ENCODE measurements at places on chromosomes 1 and 21.
A peak's percentile ranks its signal among the peaks of the same experiment; 100 is the strongest.

DNA sequence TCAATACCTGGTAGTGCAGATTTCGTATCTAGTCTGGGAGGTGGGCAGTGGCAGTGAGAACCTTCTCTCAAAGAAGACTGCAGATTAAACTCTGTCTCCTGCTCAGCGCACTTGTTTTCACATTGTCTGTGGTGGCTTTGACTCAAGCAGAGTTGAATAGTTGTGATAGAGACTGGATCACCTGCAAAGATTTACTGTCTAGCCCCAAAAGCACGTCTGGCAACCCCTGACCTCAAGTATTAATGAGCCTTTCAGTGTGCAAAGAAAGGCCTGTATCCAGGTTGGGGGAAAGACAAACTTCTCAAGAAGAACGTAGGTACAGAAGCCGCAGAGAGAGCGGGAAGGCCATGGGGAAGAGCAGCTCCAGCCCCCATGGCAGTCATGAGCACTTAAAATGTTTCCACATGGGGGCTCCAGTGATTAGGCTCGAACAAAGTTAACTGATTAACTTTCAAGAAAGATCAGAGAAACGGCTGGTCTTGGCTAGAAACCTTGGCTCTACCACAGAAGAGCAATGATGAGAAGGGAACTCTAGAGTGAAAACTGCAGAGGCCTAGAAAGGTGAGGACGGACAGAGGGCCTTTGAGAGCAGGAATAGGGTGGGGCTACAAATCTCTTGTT, 15.2 kb downstream of the HENMT1 start:
- no peak overlapping the region for H3K4me3 ChIP-seq
- H3K27ac ChIP-seq = no peak overlapping the region
- peaks cover 5% of the 10 kb centered on the region for H3K4me1 ChIP-seq
- peaks cover 4% of the 10 kb centered on the region for H3K36me3 ChIP-seq

DNA sequence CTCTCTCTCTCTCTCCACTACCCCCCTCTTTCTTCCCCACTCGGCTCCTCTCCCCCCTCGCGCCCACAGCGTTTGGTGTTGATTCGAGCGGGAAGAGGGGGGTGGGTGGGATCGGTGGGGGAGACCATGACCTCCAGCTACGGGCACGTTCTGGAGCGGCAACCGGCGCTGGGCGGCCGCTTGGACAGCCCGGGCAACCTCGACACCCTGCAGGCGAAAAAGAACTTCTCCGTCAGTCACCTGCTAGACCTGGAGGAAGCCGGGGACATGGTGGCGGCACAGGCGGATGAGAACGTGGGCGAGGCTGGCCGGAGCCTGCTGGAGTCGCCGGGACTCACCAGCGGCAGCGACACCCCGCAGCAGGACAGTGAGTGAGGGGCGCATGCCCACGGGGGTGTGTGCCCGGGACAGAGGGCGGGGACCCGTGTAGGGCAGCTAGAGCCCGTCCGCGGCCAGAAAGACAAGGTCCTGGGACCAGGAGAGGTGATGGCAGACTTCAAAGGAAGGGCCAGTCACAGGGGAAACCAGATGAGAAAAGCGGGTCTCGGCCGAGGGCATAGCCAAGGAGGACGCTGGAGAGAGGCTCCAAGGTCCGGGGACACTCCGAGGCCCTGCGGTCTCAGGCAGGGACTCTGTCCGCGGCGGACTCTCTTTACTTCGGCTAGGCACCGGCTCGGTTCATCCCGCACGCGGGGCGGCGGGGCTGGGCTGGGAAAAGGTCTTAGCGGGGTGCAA, at the start of gene PRRX1:
Gene PRRX1 (plus strand): TSS at position 39 of the 735 bp plus-strand sequence. CDS start 88 bp downstream, at position 127.
- H3K27ac ChIP-seq = peak within 1 kb of the TSS; percentile 50
- no peak for DNase-seq
- H3K27me3 ChIP-seq = peaks cover 99% of the 10 kb centered on the region
- peaks cover 4% of the 10 kb centered on the region for H3K36me3 ChIP-seq
- H3K4me3 ChIP-seq = peak within 1 kb of the TSS; percentile 74

GRCh38 chr1:21264898-21265297, 25.4 kb downstream of the ECE1 start:
- H3K27ac ChIP-seq = peak overlapping the region; percentile 19

DNA sequence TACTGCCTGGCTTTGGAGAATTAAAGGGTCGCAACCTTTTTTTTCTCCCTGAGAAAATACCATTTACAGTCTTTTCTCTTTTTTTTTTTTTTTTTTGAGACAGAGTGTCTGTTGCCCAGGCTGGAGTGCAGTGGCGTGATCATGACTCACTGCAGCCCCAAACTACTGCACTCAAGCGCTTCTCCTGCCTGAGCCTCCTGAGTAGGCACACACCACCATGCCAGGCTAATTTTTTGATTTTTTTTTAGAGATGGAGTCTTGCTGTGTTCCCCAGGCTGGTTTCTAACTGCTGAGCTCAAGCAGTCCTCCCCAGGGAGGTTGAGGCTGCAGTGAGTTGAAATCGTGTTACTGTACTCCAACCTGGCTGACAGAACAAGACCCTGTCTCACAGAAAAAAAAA, 24.6 kb downstream of the UBE4B start:
- no peak for DNase-seq
- H3K27ac ChIP-seq = peak overlapping the region; percentile 34
- peaks cover 8% of the 10 kb centered on the region for H3K4me1 ChIP-seq
- H3K36me3 ChIP-seq = no peaks in the 10 kb centered on the region
